ENCODE measurements at places on chromosomes 3 and 15. TPM values are rescaled to one million over a fixed set of nuclear protein-coding genes. Genes with fewer than 3 reads are reported as not detected.

SEMA3B gene
- total RNA-seq = 7.9 TPM

VWA5B2 gene
- total RNA-seq = not detected

LPP gene
- total RNA-seq = 1,773 TPM

PDCD7 gene
- 20.4 TPM for total RNA-seq

RNF13 gene
- 107 TPM for total RNA-seq

PDHB gene
- 100 TPM for total RNA-seq

XXYLT1 gene
- 13.8 TPM for total RNA-seq

CCR4 gene
- total RNA-seq = 0.16 TPM

CPNE9 gene
- total RNA-seq = not detected

GOLGA8J gene
- total RNA-seq = not detected

SMAD6 gene
- 8.0 TPM for total RNA-seq

SYNPR gene
- total RNA-seq = 0.28 TPM

CCDC39 gene
- not detected for total RNA-seq

WDR72 gene
- total RNA-seq = not detected

NTRK3 gene
- 3.3 TPM for total RNA-seq

ZNF660 gene
- total RNA-seq = 3.3 TPM

RSL24D1 gene
- 106 TPM for total RNA-seq

ZNF860 gene
- total RNA-seq = 0.28 TPM

KLHL25 gene
- total RNA-seq = 9.0 TPM

GRCh38 chr3:48966876-48967361 lies 23.1 kb upstream of the P4HTM start:
- DNase-seq = no peak

GRCh38 chr3:169648451-169648850 lies 15.1 kb downstream of the MECOM start:
- DNase-seq = no peak

GRCh38 chr3:16070707-16071106 lies 103.8 kb upstream of the GALNT15 start:
- DNase-seq = no peak

GRCh38 chr3:155859859-155860258 lies 5.6 kb upstream of the SLC33A1 start:
- no peak for DNase-seq

DNA sequence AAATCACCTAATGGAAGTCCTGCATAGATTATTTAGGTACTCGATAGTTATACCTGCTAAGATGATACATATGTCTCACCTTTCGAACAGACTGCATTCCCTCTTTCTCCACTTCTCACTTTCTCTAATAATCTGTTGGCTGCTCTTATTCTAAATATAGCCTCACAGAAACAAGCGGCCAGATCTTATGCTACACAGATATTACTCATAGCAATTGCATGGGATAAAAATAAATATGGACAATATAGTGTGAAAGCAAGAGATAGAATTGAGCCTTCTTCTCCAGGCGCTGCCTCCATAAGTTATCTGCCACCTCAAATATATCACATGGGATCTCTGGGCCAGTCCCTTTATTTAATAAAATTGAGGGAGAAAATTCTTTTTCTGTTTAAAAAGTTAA lies 29.5 kb upstream of the TGFBR2 start:
- DNase-seq = no peak

GRCh38 chr3:153026026-153026425 lies 136.0 kb upstream of the RAP2B start:
- no peak for DNase-seq

DNA sequence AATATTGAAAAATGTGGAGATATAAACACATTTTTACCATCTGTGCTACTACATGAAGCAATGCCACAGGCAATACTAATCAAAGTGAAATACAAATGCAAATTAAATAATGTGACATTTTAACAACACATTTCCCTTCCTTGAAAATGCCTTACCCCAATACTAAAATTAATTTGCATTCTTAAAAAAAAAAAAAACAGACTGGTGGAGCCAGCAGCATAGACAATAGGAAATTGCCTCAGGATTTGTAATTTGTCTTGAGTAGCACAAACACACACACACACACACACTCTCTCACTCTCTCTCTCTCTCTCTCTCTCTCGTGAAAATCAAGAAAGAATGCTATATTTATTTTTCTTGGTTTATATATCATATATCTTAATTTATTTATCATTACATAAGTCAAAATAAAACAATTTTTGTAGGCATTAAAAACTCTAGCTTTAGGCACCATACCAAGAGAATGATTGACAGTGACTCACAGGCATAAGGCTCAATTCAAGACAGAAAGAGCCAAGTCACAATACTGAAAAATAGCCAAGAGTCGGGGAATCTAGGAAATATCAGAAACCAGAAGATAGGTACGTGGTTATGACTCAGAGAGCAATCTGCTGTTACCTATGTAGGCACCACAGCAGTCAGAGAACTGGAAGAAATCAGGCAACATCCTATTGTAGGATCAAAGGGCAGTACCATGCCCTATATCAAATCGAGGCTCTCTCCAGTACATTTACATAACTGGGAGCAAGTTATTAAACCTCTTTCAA lies 23.0 kb downstream of the SUCNR1 start:
- DNase-seq = no peak

GRCh38 chr3:134809427-134810051 lies 14.5 kb downstream of the EPHB1 start:
- DNase-seq = no peak

- no peak for DNase-seq
These were observed at the start of gene PLSCR5 for GRCh38 chr3:146605106-146605505. Gene PLSCR5, minus strand, starts transcription at chr3:146605346. Its CDS starts 134 bp downstream, at chr3:146605212.

- DNase-seq = no peak
These were observed 130.7 kb upstream of the KCNMB2 start for GRCh38 chr3:178405531-178405930.

DNA sequence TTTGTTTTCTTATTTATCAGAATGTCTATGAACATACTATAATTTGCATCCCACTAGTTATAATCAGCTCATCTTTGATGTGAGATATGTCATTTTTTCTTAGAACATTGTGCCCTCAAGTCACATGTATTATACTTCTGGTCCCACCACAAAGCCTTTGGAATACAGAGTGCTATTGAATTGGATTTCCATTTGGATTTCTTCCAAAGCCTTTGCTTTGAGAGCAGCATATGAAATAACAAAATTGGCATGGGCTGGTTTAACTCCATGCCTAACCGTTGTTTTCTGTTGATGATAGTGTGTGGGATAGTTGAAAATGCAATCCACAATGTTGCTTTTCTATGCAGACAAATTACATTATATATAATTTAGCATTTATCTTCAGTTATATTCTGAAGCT lies 284.5 kb upstream of the PLSCR5 start:
- DNase-seq = no peak

DNA sequence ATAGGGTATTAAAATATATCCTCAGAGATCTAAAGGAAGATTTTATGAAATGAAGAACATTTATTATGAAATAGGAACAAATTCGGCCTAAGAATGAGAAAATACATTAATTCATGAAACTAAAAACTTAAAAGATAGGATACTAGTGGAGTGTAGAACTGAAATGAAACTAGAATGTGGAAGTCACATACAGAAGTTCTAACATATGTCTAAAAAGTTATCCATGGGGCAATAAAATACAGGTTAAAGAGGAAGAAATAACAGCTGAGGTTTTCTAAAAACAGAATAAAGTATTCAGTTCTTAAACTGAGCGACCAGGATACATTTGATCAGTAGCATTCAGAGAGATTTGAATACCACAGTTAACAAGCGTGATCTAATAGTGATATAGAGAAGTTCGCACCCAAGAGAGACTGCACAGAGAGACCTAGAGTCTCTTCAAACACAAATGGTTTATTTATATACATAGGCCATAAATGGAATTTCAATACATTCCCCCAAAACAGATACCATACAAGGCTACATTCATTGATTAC lies 85.9 kb downstream of the FEZF2 start:
- no peak for DNase-seq

- no peak for DNase-seq
These were observed 20.3 kb downstream of the CAND2 start for GRCh38 chr3:12816521-12817342.

DNA sequence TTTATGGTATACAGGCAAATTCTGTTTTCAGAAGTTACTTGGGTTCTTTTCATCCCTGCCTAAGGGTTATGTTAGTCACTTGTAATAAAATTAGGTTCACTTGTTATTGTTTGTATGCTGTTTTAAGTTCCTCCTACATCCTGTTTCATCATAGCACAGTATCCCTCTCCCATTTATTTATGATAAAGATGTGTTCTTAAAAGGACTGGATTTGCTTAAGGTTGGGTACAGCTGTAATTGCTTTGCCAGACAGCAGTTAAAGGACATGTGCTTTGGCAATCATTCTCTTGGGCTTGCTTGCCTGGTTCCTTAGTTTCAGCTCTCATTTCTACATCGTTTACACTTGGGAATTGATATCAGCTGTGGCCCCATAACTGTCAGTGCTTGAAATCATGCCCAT lies 11.7 kb downstream of the ATP2C1 start:
- no peak for DNase-seq

- DNase-seq = no peak
These were observed 511.3 kb downstream of the FGF12 start for GRCh38 chr3:192216067-192216466.

- no peak for DNase-seq
These were observed 762 bp upstream of the IQSEC1 start for GRCh38 chr3:13074006-13074375.

- no peak for DNase-seq
These were observed 125.6 kb downstream of the VPS8 start for GRCh38 chr3:184937611-184938010.

- DNase-seq = no peak
These were observed 57.7 kb downstream of the SUMF1 start for GRCh38 chr3:4409415-4409814.

DNA sequence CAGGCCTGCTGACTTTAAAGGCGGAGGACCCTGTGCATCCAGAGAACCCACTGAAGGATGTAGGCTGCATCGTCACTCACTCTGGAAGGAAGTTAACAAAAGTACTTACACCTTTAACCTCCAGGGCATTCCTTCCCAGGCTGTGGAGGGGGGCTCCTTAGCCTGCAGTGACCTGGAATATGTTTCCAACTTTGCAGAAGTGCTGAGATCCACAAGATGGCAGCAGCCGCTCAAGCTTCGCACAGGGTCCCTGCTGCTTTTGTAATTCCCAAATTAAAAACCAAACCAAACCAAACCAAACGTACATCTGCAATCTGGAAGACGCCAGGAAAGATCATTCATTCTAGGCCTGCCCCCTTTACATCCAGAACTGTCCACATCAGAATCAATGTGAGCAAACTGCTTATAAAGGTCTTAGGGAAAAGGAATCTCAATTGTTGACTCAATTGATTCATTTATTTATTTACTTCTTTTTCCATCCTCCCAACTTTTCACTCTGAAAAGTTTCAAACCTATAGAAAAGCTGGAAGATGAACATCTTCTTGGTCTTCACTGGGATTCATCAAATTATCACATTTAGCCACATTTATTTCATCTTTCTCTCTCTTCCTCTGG lies 70.5 kb upstream of the KLHL25 start:
- no peak for DNase-seq

- DNase-seq = no peak
These were observed 146.2 kb upstream of the ROPN1 start for GRCh38 chr3:124138148-124138547.

GRCh38 chr3:42632146-42632545 lies 21.4 kb upstream of the ZBTB47 start:
- no peak for DNase-seq

DNA sequence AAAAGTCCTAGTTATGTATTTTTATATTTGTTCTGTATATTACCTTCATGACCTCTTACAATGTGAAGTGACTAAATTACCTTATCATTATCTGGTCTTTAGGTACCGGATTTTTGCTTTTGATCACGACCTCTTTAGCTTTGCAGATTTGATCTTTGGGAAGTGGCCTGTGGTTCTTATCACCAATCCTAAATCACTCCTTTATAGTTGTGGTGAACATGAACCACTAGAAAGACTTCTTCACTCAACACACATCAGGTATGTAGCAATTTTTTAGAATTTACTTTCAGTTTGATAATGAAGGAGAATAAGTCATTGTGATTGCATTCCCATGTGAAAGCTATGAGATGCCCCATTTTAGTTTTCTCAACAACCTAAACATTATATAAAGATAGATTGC lies 18.3 kb downstream of the TMEM62 start:
- no peak for DNase-seq

DNA sequence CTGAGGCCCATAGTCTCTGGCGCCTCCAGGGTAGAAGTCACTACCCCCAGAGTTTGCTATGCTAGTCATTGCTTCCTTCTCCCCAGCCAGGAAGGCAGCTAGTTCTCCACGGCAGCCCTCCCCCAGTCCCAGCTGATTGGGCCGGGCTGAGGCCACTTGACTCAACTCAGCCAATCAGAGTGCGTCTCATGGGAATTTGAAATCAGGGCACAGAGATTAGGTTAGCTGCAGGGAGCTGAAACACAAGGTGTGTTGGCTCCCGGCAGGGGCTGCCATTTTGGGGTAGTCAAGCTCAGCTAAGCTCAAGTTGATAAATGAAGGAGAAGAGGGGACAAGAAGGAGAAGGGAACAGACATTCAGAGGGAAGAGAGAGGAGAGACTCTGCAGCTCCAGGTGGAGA lies 32.8 kb downstream of the LINGO1 start:
- peak; percentile 85 for DNase-seq

DNA sequence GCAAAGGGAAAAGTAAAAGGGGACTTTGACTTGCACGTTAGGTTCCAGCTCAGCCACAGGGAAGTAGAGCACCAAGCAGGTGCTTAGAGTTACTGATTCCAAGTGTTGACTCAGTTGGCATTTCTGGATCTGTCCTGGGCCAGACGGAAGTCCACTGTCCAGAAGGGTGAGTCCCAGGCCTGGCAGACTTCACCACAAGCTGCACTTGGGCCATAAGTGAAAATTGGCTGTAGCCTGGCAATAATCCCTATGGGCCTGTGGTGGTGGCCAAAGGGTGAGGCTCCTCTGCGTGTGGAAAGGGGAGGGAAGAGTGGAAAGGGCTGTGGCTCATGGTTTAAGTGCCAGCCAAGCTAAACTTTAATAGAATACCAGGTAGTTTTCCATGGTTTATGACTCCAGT lies 121.5 kb downstream of the DTWD1 start:
- no peak for DNase-seq

DNA sequence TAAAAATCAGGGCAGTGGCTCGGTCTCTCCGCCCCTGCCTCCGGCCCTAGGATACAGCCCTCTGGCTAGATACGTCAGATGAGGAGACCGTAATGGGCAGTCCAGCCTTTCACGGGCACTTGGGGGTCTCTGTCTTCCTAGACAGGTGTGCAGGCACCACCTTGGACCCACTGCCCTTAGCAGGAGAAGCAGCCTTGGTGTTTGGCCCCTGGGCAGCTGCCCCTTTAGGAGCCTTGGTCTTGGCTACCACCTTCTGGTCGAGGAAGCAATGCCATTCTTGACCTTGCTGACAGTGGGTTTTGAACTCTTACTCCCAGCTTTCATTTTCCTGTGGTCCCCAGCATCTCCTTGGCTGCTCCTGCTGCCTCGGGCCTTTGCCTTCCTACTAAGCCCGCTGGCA lies 149.7 kb upstream of the FRMD4B start:
- DNase-seq = no peak

GRCh38 chr3:125245521-125245920 lies 33.0 kb upstream of the SLC12A8 start:
- no peak for DNase-seq

- DNase-seq = no peak
These were observed 35.9 kb upstream of the GOLGA6L9 start for GRCh38 chr15:82393671-82394070.

- DNase-seq = no peak
These were observed 116.7 kb downstream of the XXYLT1 start for GRCh38 chr3:195154111-195154791.

- no peak for DNase-seq
These were observed 557 bp downstream of the ELL3 start for GRCh38 chr15:43776101-43776717.

Measured in sigmoid colon (tissue), 7 donors.